ENCODE measurements at places on chromosomes 3 and 15.
A peak's percentile ranks its signal among the peaks of the same experiment; 100 is the strongest.

GRCh38 chr15:88619796-88620195 lies 1.3 kb upstream of the AEN start:
- peaks cover 5% of the 10 kb centered on the region for H3K27me3 ChIP-seq
- no peak for DNase-seq
- no peak overlapping the region for H3K4me3 ChIP-seq

- peaks cover 2% of the 10 kb centered on the region for H3K36me3 ChIP-seq
- peaks cover 31% of the 10 kb centered on the region for H3K4me1 ChIP-seq
- DNase-seq = no peak
- H3K27me3 ChIP-seq = peaks cover 42% of the 10 kb centered on the region
- no peak overlapping the region for H3K27ac ChIP-seq
- H3K4me3 ChIP-seq = no peak overlapping the region
These were observed 4.6 kb downstream of the LRRC2 start for GRCh38 chr3:46561511-46561910.

GRCh38 chr15:101600035-101600434 lies 52.1 kb downstream of the TM2D3 start:
- no peak overlapping the region for H3K4me3 ChIP-seq
- H3K36me3 ChIP-seq = no peaks in the 10 kb centered on the region
- peaks cover 24% of the 10 kb centered on the region for H3K27me3 ChIP-seq
- no peaks in the 10 kb centered on the region for H3K4me1 ChIP-seq
- DNase-seq = no peak

- H3K4me3 ChIP-seq = no peak overlapping the region
- no peak for DNase-seq
- no peaks in the 10 kb centered on the region for H3K36me3 ChIP-seq
These were observed 204.1 kb downstream of the STXBP5L start for GRCh38 chr3:121111914-121112612.

- H3K27me3 ChIP-seq = peaks cover 32% of the 10 kb centered on the region
- H3K36me3 ChIP-seq = no peaks in the 10 kb centered on the region
- H3K4me3 ChIP-seq = no peak overlapping the region
- no peaks in the 10 kb centered on the region for H3K4me1 ChIP-seq
These were observed 34.7 kb upstream of the CCDC174 start for GRCh38 chr3:14616606-14617507.

GRCh38 chr15:57354436-57355123 lies 21.7 kb upstream of the CGNL1 start:
- no peak overlapping the region for H3K4me3 ChIP-seq
- no peaks in the 10 kb centered on the region for H3K36me3 ChIP-seq
- H3K4me1 ChIP-seq = no peaks in the 10 kb centered on the region
- DNase-seq = no peak

DNA sequence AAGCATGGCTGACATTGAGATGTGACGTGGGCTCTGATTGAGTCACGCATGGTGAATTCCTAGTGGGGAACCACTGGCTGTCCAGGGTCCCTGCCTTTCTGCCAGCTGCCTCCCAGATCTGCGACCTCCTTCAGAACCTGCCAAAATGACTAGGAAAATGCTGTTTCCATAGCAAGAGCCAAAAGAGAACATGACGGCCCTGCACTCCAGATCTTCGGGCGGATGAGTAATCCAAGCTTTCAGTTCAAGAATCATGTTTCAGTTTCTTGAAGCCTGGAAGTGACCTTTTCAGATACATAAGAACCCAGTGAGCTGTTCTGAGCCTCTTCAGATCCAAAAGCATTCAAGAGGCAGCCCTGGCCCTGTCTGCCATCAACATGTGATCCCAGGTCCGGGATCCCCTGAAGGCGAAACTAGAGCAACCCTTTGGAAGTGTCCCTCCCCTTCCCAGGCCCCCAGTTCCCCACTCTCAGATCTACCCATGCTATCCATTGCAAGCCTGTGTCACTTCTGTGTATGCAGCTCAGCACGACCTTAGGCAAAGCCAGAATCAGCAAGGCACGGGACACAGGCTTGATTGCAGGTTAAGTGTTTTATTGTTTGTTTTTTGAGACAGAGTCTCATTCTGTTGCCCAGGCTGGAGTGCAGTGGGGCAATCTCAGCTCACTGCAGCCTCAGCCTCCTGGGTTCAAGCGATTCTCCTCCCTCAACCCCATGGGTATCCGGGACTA lies 19.7 kb downstream of the ANKRD63 start:
- no peaks in the 10 kb centered on the region for H3K4me1 ChIP-seq
- no peak overlapping the region for H3K4me3 ChIP-seq
- H3K36me3 ChIP-seq = no peaks in the 10 kb centered on the region
- no peak overlapping the region for H3K27ac ChIP-seq
- DNase-seq = no peak

DNA sequence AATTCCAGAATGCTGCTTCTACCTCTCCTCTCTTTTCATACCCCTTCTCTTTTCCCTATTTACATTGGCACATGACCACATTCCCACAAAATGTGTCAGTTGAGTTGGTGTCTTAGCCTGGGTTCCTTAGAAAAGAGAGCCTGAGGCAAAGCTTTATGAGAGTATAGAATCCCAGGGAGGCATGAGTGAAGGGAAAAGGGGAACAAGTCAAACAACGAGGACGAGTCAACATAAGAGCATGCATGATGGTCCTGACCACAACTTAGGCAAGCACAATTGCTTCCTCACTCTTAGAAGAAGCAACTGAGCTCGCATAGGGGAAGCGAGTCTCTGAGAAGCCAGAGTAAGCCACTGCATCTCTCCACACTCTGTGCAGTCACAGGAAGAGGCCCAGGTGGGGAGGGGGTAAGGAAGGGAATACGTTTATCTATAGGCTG lies 15.4 kb upstream of the ZNF774 start:
- peaks cover 10% of the 10 kb centered on the region for H3K4me1 ChIP-seq
- no peaks in the 10 kb centered on the region for H3K27me3 ChIP-seq
- peak overlapping the region; percentile 27 for H3K27ac ChIP-seq

DNA sequence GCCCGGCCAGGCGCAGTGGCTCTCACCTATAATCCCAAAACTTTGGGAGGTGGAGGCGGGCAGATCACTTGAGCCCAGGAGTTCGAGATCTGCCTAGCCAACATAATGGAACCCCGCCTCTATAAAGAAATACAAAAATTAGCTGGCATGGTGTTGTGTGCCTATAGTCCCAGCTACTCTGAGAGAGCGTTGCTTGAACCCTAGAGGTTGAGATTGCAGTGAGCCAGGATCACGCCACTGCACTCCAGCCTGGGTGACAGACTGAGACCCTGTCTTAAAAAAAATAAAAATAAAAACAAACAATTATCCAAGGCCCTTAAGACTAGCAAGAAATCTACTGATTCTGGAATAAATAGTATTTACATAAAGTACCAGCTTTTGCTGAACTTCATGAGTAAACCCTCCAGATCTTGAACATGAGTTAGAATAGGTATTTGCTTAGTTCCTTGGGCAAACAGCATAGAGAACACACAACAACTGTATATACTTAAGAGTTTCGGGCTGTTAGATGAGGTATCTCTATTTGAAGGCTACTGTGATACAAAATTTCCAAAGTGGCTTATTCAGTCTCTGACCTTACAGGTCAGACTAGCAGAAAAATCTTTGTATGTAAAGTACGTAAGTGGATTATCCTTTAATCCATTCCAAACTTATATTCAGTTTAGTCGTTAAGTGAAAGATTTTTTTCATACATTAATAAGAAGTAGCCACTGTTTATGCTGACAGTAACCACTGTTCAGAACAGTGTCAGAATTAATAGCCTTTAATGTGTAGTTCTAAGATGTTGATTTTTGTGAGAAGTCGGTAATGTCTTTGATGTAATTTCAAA lies 171.1 kb upstream of the CGNL1 start:
- H3K4me1 ChIP-seq = peaks cover 9% of the 10 kb centered on the region
- H3K4me3 ChIP-seq = no peak overlapping the region
- H3K27ac ChIP-seq = no peak overlapping the region
- no peaks in the 10 kb centered on the region for H3K27me3 ChIP-seq
- no peak for DNase-seq

- H3K4me3 ChIP-seq = no peak overlapping the region
- DNase-seq = no peak
- peaks cover 62% of the 10 kb centered on the region for H3K4me1 ChIP-seq
- H3K27me3 ChIP-seq = no peaks in the 10 kb centered on the region
- H3K36me3 ChIP-seq = no peaks in the 10 kb centered on the region
These were observed 25.0 kb downstream of the CD86 start for GRCh38 chr3:122080207-122080587.

DNA sequence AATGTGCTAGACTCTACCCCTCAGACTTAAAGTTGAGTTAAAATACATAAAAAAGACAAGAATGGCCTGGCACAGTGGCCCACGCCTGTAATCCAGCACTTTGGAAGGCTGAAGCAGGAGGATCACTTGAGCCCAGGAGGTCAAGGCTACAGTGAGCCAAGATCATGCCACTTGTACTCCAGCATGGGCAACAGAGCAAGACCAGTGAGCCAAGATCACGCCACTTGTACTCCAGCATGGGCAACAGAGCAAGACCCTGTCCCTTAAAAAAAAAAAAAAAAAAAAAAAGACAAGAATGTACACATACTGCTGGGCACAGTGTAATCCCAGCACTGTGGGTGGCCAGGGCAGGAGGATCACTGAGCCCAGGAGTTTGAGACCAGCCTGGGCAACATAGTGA lies 17.4 kb downstream of the DIS3L start:
- no peaks in the 10 kb centered on the region for H3K4me1 ChIP-seq
- H3K36me3 ChIP-seq = peaks cover 36% of the 10 kb centered on the region
- H3K27ac ChIP-seq = no peak overlapping the region

- no peaks in the 10 kb centered on the region for H3K27me3 ChIP-seq
- no peak overlapping the region for H3K4me3 ChIP-seq
- H3K27ac ChIP-seq = peak overlapping the region; percentile 14
- DNase-seq = peak; percentile 30
- H3K4me1 ChIP-seq = peaks cover 31% of the 10 kb centered on the region
- H3K36me3 ChIP-seq = peaks cover 3% of the 10 kb centered on the region
These were observed 18.2 kb upstream of the PSTPIP1 start for GRCh38 chr15:76976572-76977270.

GRCh38 chr3:128767094-128767750 lies 41.2 kb downstream of the RAB7A start:
- H3K36me3 ChIP-seq = peaks cover 27% of the 10 kb centered on the region
- H3K27me3 ChIP-seq = no peaks in the 10 kb centered on the region
- no peak for DNase-seq

- no peak overlapping the region for H3K4me3 ChIP-seq
- H3K27me3 ChIP-seq = no peaks in the 10 kb centered on the region
- DNase-seq = no peak
- no peak overlapping the region for H3K27ac ChIP-seq
These were observed 51.8 kb downstream of the LMCD1 start for GRCh38 chr3:8553405-8553804.

DNA sequence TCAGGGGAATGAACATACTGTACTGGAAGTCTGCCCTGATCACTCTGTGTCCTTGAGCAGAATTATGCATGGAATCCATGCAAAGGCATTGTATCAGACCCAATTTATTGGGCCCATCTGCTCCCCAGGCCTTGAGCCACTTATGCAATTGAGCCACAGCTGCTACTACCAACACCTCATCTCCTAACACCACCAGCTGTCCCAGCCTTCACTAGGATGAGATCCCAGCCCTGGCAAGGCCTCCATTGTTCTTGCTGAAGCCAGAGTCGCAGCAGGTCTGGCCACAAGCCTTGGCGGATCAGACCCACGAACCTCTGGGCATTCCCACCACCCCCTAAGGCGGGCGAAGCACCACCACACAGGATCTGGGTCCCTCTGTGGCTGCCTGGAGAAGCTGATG lies 9.2 kb upstream of the NME9 start:
- no peak overlapping the region for H3K4me3 ChIP-seq
- H3K27ac ChIP-seq = no peak overlapping the region
- peaks cover 5% of the 10 kb centered on the region for H3K27me3 ChIP-seq

- no peak for DNase-seq
- no peaks in the 10 kb centered on the region for H3K27me3 ChIP-seq
- H3K4me1 ChIP-seq = peaks cover 23% of the 10 kb centered on the region
These were observed 20.4 kb downstream of the COLQ start for GRCh38 chr3:15501126-15501525.

DNA sequence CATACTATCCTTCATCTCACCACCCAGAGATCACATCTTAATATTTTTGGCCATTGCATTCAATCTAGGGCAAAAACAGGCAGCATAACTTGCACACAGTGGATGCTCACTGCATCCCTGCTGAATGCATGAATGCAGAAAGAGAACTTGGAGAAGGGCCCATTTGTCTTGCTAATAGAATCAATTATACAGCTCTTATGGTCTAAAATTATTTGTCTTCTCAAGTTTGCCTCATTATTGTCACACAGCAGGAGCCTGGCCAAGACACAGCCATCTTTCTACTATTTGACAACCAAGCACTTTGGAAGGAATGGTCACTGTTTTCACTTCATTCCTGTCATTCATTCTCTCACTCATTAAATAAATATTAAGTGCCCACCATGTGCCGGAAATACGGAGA lies 1.2 kb upstream of the ARHGEF26 start:
- no peaks in the 10 kb centered on the region for H3K36me3 ChIP-seq
- H3K4me1 ChIP-seq = peaks cover 15% of the 10 kb centered on the region
- H3K27ac ChIP-seq = no peak overlapping the region
- no peak overlapping the region for H3K4me3 ChIP-seq
- no peak for DNase-seq

DNA sequence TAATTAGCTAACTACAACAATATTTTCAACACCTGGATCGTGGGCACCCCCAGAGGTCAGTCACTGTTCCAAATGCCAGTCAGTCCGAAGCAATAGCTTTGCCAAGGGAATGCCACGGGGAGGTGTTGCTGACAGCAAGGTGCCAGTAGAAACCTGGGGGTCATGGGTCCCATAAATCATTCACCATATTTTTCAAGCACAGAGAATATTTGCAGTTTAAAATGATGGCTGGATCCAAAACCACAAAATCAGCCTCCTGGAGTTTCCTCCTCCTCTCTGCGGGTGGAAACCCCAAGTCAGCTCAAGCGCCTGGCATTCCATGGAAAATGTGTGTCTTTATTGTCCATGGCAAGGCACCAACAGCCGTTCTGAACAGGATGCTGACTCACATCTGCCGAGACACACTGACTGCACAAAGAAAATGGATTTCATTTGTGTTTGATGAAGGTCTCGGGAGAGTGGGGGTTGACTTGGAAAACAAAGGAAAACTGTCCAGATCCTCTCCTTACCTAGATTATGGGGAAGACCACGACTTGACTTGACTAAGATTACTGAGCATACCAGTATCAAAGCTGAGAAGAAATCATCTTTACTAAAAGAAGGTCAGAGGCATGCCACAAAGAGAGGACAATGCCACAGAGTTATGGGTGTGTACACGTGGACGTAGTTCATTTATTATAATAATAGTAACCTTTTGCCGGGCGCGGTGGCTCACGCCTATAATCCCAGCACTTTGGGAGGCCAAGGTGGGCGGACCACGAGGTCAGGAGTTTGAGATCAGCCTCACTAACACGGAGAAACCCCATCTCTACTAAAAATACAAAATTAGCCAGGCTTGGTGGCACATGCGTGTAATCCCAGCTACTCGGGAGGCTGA lies 26.4 kb downstream of the ANXA2 start:
- H3K27ac ChIP-seq = no peak overlapping the region
- H3K4me1 ChIP-seq = peaks cover 7% of the 10 kb centered on the region
- peaks cover 45% of the 10 kb centered on the region for H3K36me3 ChIP-seq
- no peak for DNase-seq

- peaks cover 3% of the 10 kb centered on the region for H3K27me3 ChIP-seq
- H3K36me3 ChIP-seq = no peaks in the 10 kb centered on the region
- peaks cover 5% of the 10 kb centered on the region for H3K4me1 ChIP-seq
- H3K27ac ChIP-seq = no peak overlapping the region
These were observed 19.4 kb upstream of the PPP4R2 start for GRCh38 chr3:72977060-72977808.

Data from activated CD4-positive, alpha-beta T cell treated with anti-CD3 and anti-CD28 coated beads, Interleukin-2, amount 10 ng/mL, durations not matched to agents 7 days and 5 days (primary cell).